ENCODE measurements at places on chromosomes 2 and 18.

GRCh38 chr2:215831296-215831913 lies 181.9 kb downstream of the MREG start:
- H3K27ac ChIP-seq, result peak overlapping the region; percentile 50
- no peak for DNase-seq
- H3K36me3 ChIP-seq, result no peaks in the 10 kb centered on the region
- no peaks in the 10 kb centered on the region for H3K27me3 ChIP-seq
- H3K4me1 ChIP-seq, result no peaks in the 10 kb centered on the region

DNA sequence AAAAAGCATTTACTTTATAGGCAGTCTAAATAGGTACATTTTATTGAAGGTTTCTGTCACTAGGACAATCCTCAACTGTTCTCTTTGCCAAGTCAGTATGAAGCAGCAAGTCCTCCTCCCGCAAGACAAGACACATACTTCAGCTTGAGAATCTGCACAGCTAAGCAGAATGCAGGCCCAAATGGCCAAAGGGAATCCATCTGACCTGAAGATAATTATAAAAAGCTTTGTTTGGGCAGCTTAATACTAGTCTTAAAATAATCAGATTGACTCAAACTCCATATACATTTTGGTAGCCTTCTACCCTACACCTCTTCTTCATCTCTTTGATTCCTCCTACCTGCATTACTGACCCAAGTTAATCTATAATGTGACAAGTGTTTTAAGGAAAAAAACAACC lies 1.8 kb downstream of the LANCL1 start:
- no peak overlapping the region for H3K4me3 ChIP-seq
- H3K4me1 ChIP-seq, result no peaks in the 10 kb centered on the region
- no peak for DNase-seq
- peaks cover 17% of the 10 kb centered on the region for H3K36me3 ChIP-seq

DNA sequence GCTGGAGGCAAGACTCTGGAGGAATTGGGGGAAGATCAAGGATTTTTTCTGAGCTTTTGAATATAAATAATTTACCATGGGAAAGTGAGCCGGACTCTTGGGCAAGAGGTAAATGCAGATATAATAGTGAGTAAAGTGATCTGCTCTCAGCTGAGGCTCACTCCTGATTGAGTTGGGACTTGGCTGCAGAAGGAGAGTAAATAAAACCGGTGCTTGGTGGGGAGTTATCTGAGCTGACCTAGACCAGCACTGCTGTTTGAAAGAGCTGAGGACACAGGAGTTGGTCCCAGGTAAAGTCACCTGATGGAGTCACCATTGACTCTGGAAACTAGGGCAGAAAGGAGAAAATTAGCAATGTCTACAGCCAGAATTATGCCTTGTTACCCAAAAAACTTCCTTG lies 57.3 kb upstream of the LRPPRC start:
- H3K36me3 ChIP-seq, result no peaks in the 10 kb centered on the region
- H3K4me1 ChIP-seq, result no peaks in the 10 kb centered on the region
- H3K27me3 ChIP-seq, result no peaks in the 10 kb centered on the region
- DNase-seq, result no peak
- H3K27ac ChIP-seq, result no peak overlapping the region

DNA sequence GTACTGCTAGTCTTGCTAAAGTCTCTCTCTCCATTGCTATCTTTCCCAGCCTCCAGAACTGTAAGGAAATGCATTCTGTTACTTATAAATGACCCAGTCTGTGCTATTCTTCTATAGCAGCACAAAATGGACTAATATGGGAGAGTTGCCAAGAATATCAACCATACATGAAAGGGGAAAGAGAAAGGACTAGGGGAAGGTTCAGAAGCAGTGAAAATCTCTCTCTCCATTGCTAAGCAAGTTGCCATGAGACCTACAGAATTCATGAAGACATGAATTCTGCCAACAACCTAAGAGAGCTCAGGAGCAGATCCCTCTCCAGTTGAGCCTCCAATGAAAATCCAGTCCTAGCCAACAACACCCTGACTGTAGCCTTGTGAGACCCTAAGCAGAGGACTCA lies 3.6 kb upstream of the TRABD2A start:
- no peak overlapping the region for H3K27ac ChIP-seq
- H3K4me3 ChIP-seq, result no peak overlapping the region
- peaks cover 7% of the 10 kb centered on the region for H3K27me3 ChIP-seq
- no peak for DNase-seq
- H3K4me1 ChIP-seq, result peaks cover 9% of the 10 kb centered on the region

GRCh38 chr2:173193925-173194324 lies 118.3 kb downstream of the MAP3K20 start:
- H3K4me1 ChIP-seq, result no peaks in the 10 kb centered on the region
- H3K4me3 ChIP-seq, result no peak overlapping the region
- no peak for DNase-seq
- H3K36me3 ChIP-seq, result no peaks in the 10 kb centered on the region
- no peak overlapping the region for H3K27ac ChIP-seq

GRCh38 chr2:171966235-171966634 lies 33.5 kb upstream of the METAP1D start:
- no peaks in the 10 kb centered on the region for H3K27me3 ChIP-seq
- H3K27ac ChIP-seq, result no peak overlapping the region
- no peak overlapping the region for H3K4me3 ChIP-seq
- peaks cover 20% of the 10 kb centered on the region for H3K36me3 ChIP-seq
- DNase-seq, result no peak
- no peaks in the 10 kb centered on the region for H3K4me1 ChIP-seq

- DNase-seq, result no peak
- no peaks in the 10 kb centered on the region for H3K27me3 ChIP-seq
- no peaks in the 10 kb centered on the region for H3K36me3 ChIP-seq
- no peaks in the 10 kb centered on the region for H3K4me1 ChIP-seq
These were observed 61.0 kb upstream of the KCNJ3 start for GRCh38 chr2:154637456-154637855.

DNA sequence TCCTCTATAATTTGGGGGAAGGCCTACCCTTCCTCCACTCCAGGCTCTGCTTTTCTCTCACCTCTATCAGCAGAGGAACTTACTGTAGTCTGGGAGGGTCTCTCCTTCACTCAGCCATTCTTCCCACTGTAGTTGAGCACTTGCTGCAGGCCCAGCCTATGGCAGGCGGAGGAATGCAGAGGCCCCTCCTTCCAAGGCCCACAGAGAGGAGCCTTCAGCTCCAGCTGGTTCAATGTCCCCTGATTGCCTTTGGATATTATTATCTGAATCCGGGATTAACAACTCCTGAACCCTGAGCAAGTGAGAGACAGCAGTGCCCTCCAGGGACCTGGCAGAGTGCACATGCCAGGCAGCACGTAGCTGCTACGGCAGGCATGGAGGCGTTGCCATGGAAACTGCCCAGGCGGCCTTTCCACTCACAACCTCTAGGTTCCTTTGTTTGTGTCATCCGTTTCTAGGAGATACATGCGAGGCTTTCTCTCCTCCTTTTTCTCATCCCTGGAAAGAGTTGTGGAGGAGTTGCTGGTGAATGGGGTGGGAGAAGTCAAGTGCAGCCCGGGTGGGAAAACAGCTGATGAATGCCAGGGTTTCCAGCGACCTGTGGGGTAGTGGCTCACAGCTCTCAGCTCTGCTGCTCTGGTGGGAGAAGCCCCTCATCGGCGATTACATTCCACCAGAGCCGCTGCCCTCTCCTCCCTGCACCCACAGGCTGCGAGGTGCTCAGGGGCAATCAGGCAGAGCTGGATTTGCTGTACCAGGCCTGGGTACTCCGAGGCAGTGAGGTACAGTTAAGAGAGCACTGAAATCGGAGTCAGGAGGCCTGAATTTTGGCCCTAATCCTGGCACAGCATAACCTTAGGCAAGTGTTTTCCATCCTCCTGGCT lies 55.3 kb upstream of the HK2 start:
- no peak overlapping the region for H3K4me3 ChIP-seq
- no peaks in the 10 kb centered on the region for H3K36me3 ChIP-seq
- no peak overlapping the region for H3K27ac ChIP-seq

DNA sequence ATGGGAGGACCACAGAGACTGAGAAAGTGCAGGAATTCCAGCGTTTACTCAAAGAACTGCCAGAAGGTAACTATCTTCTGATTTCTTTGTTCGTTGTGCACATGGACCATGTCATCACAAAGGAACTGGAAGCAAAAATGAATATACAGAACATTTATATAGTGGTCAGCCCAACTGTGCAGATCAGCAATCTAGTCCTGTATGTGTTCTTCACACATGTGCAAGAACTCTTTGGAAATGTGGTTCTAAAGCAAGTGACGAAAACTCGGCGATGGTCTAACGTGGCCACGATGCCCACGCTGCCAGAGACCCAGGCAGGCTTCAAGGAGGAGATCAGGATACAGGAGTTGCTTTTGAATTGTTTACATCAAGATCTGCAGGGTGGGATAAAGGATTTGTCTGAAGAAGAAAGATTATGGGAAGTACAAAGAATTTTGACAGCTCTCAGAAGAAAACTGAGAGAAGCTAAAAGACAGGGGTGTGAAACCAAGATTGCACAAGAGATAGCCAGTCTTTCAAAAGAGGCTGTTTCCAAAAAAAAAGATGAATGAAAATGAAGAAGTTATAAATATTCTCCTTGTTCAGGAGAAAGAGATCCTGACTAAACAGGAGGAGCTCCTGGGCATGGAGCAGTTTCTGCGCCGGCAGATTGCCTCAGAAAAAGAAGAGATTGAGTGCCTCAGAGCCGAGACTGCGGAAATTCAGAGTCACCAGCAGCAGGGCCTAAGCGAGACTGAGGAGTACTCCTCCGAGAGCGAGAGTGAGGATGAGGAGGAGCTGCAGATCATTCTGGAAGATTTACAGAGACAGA lies 8.3 kb upstream of the CHST10 start:
- H3K27me3 ChIP-seq, result no peaks in the 10 kb centered on the region
- no peak for DNase-seq
- H3K4me1 ChIP-seq, result no peaks in the 10 kb centered on the region

Data from Peyer's patch (tissue), 4 donors.